Mesenchymal stem cell (in vitro differentiated cells and primary cell): ENCODE measurements at places on chromosomes 3 and 15.

DNA sequence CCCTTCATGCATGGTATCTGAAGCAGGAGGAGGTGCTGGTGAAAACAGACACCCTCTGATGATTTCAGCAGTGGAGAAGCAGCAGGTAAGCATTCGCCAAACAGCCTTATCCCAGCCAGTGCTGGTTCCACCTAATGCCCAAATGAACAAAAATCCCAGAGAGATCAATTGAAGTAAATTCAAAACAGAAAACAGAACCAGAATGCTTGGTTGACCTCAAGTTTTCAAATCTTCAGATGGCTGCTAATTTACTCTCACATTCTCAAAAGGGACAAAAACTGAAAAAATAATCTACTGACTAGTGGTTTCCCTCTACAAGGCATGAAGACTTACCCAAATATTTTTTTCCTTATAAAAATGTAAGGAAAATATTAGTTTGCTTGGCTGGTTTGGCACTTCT lies 87.0 kb upstream of the MYO5C start:
- DNase-seq: no peak

DNA sequence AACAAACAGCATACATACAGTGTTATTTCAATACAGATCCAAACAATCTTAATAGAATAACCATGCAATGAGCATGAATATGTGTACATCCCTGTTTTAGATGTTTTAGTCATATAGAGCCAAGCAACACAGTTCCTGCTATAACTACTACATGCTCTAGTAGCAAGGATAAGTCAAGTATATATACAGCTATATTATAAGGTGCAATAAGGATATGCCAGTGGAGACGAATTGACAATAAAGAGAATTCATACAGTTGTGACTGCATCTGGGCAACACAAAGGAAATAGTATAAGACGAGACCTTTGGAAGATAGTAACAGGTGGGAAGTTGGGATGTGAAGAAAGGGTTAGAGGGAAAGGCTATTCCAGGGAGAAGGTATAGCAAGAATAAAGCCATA lies 103.4 kb downstream of the TPRG1 start:
- no peak for DNase-seq

DNA sequence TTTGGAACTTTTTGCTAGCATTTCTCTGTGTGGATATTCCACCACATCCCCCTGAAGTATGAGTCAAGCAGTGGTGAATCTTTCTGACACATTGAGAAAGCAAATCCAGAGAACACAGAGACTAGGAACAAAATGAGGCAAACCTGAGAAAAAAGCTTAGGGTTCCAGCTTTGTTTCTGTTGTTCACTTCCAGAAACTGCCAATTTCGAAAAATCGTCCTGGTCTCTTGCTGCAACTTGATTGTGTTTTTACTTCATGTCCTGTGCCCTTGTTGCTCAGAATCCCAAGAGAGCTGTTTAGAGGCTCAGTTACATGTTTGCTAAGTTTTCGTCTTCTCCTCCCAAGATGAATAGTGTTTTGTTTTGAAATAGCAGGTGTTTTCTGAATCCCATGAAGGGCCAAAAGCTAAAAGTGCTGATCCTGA lies 13.7 kb downstream of the MAP2K1 start:
- peak; percentile 40 for DNase-seq

DNA sequence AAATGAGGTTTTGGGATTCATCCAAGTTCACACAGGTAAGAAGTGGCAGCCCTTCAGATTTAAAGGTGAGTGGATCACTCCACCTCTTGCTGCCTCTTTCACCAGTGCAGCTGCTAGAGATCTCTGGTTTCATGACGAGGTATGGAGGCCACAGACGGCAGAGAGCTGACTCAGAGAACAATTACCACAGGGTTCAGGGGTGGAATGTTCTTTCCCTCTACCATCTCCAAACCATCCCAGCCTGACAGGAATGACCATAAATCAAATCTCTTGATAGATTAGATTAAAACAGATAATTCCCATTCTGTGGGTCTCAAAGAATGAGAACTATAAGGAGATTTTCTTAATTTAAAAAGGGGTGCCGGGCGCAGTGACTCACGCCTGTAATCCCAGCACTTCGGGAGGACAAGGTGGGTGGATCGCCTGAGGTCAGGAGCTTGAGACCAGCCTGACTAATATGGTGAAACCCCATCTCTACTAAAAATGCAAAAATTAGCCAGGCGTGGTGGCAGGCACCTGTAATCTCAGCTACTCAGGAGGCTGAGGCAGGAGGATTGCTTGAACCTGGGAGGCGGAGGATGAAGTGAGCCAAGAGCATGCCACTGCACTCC lies 174.2 kb upstream of the ATP11B start:
- DNase-seq: peak; percentile 14

GRCh38 chr3:129835198-129835597 lies 58.3 kb downstream of the TMCC1 start:
- DNase-seq: no peak

DNA sequence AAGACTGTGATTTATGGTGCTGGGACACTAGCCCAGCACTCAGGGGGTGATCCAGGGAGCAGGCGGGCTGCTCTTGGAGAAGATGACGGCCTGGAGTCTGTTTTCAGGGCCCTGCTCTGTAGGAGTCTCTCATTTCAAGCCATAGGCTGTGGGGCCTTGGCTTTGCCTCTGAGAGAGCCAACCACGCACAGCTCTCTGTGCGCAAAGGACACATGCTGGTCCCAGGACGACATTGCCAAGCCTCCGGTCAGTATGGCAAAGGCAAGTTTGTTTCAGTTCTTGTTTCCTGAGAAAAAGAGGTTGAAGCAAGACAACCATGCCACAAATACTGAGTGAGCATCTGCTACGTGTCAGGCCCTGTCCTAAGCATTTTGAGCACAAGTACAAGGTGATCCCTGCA lies 197.1 kb downstream of the EPHB1 start:
- no peak for DNase-seq

GRCh38 chr3:73203101-73203500 lies 141.6 kb downstream of the EBLN2 start:
- no peak for DNase-seq

- DNase-seq: no peak
These were observed 23.3 kb downstream of the IDH2 start for GRCh38 chr15:90078965-90079364.

GRCh38 chr15:25057574-25057973 lies 102.8 kb downstream of the SNRPN start:
- DNase-seq: no peak

DNA sequence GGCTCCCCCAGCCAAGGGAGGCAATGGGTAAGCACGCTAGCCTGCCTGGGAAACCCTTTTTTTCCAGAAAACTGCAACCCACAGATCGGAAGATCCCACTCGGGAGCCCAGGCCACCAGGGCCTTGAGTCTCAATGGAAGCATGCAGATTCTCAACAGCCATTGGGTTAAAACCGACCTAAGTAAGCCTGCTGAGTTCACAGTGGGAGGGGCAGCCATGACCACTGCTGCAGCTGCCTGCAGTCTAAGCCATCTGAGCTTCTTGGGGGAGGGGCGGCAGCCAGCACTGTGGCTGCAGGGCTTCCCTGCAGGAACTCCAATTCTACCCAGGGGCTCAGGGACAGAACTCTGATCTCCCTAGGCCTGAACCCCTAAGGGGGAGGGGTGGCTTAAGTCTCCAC lies 82.0 kb downstream of the DPPA2 start:
- no peak for DNase-seq

- peak; percentile 73 for DNase-seq
These were observed 96.6 kb upstream of the LIMD1 start for GRCh38 chr3:45497963-45498362.

- peak; percentile 41 for DNase-seq
These were observed 12.9 kb downstream of the PCYT1A start for GRCh38 chr3:196274585-196274984.

- no peak for DNase-seq
These were observed 19.9 kb upstream of the LPP start for GRCh38 chr3:188134079-188134478.

GRCh38 chr3:133943639-133944141 lies 48.0 kb upstream of the RAB6B start:
- peak; percentile 84 for DNase-seq

DNA sequence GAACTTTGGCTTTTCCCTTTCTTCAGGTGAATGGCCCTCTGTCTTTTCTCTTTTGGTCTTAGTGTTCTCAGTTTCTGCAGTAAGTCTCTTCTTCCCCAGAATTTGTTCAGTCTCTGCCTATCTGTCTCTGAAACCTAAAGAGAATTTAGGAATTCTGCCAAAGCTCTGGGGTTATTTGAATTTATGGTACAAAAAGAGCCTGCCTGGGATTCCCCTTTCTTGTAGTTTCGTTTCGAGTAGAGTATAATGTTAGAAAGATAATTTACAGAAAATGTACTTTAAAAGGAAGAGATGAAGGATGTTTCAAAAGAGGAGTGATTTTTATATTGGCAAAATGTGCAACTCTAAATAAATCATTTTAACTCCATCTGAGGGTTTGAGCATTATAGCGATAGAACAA lies 247.4 kb upstream of the SATB1 start:
- DNase-seq: no peak

DNA sequence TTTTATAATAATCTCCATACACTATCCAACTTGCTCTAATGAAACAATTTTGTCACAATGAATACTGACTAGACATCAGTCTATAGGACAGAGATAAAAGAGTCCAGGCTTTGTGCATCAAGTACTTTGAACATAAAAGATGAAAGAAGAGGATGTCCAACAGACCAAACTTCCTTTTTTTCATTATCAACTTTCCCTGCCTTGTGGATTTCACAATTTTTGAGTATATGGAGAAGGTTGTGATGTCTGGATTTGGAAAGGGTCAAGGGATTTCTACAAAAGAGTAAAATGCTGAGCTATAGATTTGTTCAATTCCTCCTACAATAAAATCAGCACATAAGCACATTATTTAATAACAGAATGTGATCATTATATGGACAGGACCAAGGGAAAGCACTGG lies 25.7 kb downstream of the CD47 start:
- no peak for DNase-seq

GRCh38 chr15:69328739-69329138 lies 30.0 kb downstream of the PAQR5 start:
- no peak for DNase-seq

- no peak for DNase-seq
These were observed 19.5 kb upstream of the CCDC39 start for GRCh38 chr3:180698760-180699270.

DNA sequence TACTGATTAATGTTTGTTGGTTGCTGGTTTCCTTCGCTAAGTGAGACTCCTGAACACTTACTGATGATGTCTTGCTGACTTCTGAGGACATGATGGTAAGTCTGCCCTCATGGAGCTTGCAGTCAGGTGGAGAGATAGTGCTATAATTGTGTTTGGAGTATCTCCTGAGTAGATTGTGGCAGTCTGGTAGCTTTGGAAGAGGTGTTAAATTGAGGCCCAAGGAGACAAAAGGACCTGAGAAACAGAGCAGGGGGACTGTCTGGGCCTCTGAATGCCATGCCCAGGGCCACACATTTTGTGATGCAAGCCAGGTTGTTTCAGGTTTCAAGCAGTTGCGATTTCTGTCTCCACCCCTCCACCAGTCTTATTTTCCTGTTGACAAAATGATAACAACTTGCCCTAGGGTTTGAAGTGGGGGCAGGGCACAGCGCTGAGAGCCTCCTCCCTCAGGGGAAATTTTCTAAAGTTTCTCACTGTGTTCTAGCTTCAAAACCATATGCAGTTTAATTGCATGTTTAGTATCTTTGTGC lies 16.7 kb downstream of the SMAD3 start:
- DNase-seq: no peak

- no peak for DNase-seq
These were observed 65.7 kb downstream of the RAD54L2 start for GRCh38 chr3:51604212-51604611.

DNA sequence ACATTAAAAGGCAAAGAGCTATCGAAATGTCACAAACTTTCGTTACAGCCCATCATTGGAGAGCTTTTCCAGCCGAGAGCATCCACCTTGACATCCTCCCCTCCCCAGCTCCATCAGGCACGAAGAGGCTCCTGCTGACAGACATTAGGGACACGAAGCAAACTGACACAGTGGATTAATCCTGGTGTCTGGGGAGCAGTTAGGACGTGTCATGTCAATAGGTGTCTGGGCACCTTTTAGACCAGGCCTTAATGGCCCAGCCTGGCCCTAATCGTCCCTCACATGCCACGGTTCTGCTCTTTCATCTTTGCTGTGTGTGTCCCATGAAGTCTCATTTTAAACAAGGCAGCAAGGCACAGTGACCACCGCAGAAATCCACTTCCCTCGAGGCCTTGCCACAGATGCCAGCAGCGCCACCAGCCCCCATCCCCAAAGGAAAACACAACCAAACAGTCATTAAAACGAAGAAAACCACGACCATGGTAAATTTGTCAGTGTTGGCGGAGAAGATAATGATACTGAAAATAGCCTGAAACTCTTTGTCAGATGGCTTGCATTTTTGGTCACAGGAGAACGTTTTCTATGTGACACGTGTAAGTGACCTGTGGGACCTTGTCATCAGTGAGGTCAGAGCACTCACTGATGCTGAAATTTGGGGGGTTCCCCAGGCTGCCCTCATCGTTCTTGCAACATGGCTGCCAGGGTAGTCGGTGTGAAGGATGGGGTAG lies 16.3 kb upstream of the PCSK6 start:
- DNase-seq: no peak

DNA sequence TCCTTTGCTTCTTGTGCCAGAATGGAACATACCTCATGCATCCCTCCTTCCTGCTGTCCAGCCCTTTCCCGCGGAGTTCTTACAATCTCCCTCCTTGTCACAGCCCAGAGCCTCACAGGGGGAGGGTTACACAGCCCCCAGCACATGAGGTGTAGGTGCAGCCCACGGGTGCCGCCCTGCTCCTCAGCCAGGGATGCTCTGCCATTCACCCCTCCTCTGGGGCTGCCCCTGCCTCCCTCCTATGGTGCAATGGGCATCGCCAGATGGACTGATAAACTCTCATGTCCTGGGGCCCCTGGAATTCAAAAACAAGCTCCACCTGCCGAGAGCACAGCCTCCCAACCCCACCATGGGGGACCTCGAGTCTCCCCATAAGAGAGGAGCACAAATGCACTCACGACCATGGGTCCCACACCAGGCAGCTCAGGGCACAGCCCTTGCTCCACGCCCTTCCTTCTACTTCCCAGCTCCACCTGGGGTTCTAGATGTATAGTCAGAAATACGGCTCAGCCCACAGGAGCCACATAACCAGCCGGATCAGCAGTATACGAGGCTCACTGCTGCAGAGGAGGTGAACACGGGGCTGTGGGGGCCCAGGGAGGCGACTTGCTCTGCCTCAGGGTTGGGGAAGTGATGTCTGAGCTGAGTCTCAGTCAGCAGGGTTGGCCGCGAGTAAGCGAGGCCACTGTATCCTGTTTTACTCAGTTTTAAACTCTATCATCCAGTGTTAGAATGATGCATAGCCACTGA lies 269.7 kb upstream of the LYSMD4 start:
- DNase-seq: no peak

- peak; percentile 58 for DNase-seq
These were observed 294.5 kb upstream of the LMCD1 start for GRCh38 chr3:8206971-8207617.

DNA sequence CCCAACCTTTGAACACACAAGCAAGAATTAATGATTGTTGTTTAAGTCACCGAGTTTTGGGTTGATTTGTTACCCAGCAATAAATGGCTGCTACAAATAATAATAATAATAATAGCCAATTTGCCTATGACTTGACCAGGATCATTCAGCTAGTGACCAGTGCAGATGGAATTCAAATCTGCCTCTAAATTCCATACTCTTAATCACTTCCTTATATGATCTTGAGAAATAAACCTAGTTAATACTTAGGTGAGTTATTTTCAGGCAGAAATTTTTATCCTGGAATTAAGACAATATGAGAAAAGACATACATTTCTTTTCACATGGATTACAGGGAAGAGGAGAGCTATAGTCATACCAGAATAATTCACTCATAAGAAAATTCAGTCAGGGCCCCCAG lies 116.0 kb upstream of the GALNT15 start:
- DNase-seq: no peak
